Activated CD4-positive, alpha-beta T cell treated with anti-CD3 and anti-CD28 coated beads, Interleukin-2, amount 50 U/mL, for 24 hours (primary cell): ENCODE measurements at places on chromosomes 2 and 18.

DNA sequence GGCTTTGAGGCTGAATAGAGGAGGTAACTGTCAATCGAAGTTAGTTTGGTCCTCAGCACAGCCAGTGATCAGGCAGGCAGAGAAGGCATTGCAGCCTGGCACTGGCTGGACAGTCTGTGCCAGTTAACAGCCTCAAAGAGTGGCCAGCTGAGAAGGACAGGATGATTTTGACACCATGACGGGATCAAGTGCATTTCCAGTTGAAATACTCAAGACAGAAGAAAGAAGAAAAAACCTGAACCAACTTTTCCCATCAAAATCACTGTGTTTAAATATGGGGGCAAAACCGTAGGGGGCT lies 96.7 kb upstream of the ZCCHC2 start:
- DNase-seq = no peak

DNA sequence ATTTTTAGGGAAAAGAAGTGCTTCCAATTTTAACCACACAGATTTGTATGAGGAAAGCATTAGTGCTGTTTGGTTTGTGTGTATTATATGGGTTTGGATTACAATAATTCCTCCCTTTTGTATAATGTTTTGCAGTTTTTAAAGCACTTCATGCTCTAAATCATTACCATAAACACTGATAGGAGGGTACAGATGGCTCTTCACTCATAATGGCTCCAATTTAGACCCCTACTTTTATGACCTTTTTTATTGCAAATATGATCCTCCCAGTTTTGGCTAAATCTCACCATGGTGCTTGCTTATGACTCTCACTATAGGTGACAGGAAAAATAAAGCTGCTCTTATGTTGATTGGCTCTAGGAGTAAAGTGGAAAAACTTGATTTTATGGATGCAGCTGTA lies 23.8 kb upstream of the TMEM17 start:
- no peak for DNase-seq

DNA sequence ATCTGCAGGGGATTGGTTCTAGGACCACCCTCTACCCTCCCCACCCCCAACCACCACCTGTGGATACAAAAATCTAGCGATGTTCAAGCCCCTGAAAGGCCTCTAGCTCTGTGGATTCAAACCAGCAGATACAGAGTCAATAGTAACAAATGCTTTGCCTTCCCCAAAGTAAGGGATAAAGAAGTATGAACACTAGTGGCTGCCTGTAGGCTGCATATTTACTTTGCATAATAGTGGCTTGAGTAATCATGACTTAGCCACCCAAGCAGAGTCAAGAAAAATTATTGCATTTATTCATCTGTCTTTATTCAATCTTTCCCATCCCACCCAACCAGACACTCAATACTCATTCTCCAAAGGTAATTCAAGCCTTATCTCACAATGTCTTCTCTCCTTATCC lies 43.8 kb downstream of the SOCS6 start:
- no peak for DNase-seq

DNA sequence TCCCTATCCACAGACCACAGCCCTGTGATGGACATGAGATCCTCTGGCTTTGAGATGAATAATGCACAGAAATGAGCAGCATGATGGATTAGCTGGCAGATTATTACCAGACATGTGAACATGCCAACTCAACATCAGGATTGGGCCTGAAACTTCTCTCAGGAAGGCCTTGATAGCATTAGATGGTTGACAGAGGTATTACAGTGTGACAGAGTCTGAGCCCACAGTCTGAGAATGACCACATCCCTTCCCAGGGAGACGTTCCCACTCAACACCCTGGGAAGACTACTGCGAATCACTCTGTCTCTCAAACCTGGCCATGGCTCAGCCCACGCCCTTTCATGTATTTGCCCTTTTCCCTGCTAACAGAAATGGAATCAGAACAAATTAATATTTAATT lies 66.9 kb downstream of the BCL11A start:
- no peak for DNase-seq

DNA sequence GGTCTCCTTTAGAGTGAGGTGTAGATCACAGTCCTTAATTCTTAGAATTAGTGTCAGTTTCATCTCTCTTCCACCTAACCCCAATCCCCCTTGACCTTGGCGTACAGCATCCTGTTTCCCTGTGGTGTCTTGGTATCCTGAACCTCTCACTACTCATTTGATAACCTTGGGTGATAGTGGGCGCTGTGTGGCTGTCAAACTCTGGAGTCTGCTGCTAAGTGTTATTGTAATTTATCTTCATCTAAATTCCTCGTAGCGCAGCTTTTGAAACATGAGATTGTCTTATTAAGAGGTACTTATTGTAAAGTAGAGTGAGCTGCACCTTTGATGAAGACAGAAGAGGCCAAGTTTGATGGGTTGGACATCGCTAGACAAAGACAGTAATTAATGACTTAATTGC lies 222.6 kb upstream of the SPRED2 start:
- DNase-seq = no peak

- DNase-seq = no peak
Observed at GRCh38 chr2:217478831-217479455, 523.9 kb downstream of the TNS1 start.

DNA sequence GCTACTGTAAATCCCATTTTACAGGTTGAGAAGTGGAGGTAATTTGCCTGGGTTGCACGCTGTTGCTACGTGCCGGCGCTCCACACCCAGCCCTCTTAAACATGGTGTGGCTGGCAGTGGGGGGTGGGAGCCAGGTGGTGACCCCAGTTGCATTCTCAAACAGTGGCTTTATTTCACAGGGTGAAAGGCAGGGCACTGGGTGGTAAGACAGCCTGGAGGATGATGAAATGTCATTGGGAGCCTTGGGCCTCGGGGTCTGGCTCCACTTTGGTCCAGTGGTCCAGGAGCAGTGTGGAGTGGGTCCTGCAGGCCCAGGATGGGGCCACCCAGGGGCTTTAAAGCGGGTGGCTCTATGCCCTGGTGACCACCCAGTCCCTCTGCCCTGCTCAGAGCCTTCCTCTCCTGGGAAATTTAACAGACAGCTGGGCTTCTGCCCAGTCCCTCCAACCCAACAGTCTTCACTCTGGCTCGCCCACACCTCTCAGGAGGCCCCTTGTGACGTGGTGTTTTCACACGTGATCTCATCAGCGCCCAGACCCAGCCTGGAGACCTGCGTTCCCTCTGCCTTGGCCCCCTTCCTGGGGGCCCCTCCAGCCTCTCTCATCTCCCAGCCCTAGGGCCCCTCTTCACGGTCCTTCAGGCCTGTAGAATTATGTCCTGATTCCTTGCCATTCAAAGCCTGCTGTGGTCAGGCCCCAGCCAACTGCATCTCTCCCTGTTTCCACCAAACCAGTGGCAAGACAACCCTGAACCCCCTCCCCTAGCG lies 92.5 kb downstream of the INHBB start:
- no peak for DNase-seq

- DNase-seq = no peak
Observed at GRCh38 chr2:3266925-3267867, 110.4 kb downstream of the EIPR1 start.

DNA sequence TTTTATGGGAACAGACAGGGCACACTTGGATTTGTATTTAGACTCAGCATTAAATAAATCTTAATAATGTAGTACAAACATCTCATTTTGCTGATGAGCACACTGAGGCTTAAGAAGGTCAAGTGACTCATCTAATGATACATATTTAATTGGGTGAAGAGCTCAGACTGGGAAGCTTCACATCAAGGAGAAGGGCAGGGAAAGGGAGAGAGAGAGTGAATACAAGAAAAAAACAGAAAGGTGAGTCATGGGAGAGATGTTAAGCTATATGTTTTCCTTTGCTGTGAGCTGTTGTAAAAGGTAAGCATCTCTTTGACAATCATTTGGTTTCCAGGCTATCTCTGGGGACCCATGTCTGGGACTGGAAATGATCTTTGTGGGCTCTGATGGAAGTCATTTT lies 277.8 kb downstream of the SETBP1 start:
- DNase-seq = no peak

DNA sequence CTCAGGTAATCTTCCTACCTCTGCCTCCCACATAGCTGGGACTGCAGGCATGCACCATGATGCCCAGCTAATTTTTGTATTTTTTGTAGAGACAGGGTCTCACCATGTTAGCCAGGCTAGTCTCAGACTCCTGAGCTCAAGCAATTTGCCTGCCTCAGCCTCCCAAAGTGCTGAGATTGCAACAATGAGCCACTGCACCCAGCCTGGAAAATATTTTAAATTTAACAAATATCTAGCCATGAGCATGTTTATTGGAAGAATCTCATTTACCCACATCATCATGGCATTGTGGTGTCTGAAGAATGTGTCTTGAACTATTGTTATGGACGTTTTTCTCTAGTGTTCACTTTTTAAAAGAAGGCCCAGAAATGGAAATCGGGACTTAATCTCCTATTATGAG lies 231.8 kb downstream of the MBD5 start:
- DNase-seq = no peak

GRCh38 chr2:191374366-191374765 lies 129.2 kb downstream of the MYO1B start:
- DNase-seq = no peak

- no peak for DNase-seq
Observed at GRCh38 chr2:95312543-95313201, 15.5 kb downstream of the KCNIP3 start.

- DNase-seq = no peak
Observed at GRCh38 chr2:200985799-200986198, 22.3 kb upstream of the ORC2 start.

DNA sequence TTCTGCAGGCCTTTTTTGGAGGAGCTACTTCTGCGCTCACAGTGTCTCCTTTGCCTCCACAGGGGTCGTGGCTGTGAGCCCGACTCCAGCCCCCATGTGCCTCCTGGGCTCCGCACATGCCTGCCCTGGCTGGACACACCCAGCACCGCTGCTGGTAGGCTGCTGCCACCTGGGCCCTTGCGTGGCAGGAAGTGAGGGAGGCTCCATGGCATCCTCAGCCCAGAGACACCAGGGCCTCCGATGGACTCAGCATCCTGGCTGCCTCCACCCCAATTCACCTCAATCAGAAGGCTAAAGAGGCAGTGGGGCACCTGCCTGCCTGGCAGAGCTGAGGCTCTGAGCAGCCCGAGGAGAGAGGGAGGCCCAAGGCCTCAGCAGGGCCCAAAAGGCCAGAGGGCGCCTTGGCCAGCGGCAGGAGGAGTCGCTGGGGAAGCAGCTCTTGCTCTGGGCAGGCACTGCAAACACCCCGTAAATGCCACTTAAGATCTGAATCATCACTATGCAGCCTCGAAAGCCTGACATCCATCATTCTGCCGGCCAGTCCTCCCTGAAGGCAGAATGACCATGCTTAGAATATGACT lies 68.3 kb upstream of the OTOS start:
- DNase-seq = no peak

DNA sequence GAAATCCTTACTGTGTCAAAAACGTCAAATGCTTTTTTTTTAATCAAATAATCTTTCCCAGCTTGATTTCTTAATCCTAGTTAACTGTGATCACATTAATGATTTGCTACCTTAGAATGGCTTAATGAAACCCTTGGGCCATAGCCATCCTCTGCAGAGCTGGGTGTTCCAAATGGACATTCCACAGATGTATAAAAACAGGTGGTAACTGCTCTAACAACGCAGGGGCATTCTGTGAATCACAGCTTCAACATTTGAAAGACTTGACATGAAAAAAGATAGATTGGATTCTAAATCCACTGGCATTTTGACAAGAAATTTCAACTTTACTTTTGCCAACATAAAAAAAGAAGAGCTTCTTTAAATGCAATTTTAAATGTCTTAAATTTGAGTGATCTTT lies 69.8 kb upstream of the RASGRP3 start:
- no peak for DNase-seq

- no peak for DNase-seq
Observed at GRCh38 chr2:61018318-61018755, 282 bp upstream of the PUS10 start.

- no peak for DNase-seq
Observed at GRCh38 chr2:98008415-98008814, 12.7 kb upstream of the TMEM131 start.

- no peak for DNase-seq
Observed at GRCh38 chr18:371609-371982, 103.7 kb upstream of the THOC1 start.

DNA sequence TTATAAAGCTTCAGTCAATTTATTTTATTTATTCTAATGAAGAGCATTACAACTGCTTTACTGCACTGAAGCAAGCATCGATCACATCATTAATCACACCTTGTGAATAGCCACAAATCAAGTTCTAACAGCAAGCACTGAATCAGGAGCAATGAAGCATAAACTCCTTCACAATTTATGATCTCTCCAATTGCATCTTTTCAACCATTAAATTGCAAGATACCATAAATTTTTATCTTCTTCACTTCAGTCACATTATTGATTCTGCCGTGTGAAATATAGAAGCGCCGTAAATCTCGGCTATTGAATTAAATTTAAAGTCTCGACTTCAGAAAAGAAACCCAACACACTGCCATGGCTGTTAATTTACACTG lies 298.7 kb downstream of the CDCA7 start:
- DNase-seq = no peak

DNA sequence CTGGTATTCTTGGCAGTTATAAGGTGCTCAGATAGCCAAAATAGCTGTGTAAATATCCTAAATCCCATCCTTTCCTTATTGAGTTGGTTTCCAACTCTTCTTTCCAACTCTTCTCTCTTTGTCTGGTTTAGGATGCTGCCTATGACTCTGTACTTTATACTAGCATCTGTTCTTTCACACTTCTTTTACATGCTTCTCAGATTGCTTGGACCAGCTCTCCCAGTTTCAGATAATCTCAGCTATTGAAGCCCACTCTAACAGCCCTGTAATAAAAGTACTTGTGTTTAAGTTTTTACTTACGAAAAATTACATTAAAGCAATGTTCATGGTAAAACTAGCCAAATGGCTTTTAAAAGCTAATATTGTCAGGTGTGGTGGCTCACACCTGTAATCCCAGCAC lies 14.7 kb upstream of the LHCGR start:
- no peak for DNase-seq

- no peak for DNase-seq
Observed at GRCh38 chr18:11899063-11899462, 9.1 kb downstream of the MPPE1 start.

- DNase-seq = no peak
Observed at GRCh38 chr18:32974421-32975162, 201.8 kb upstream of the KLHL14 start.

GRCh38 chr2:65491381-65491905 lies 59.0 kb upstream of the SPRED2 start:
- no peak for DNase-seq

- DNase-seq = no peak
Observed at GRCh38 chr2:46196871-46197462, 100.2 kb upstream of the EPAS1 start.

GRCh38 chr18:47163241-47163640 lies 12.9 kb downstream of the IER3IP1 start:
- no peak for DNase-seq

- DNase-seq = no peak
Observed at GRCh38 chr18:78240627-78241252, 738.9 kb upstream of the SALL3 start.

DNA sequence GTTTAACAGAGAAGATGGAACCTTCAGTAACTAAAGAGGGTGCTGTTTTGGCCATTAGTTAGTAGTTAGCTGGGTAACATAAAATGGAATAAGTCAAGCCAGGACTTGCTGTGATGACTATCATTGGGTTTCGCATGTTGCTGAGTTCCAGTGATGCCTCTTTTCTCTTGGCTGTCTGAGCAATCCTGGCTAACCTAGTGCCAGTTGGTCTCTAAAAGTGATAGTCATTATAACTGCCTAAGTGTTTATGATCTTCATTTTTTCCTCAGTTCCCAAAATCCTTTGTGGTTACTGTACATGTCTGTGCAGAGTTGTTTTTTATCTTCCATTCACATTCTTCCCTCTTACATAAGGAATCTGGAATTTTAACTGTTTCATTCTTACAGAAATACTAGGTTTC lies 33.4 kb downstream of the WDR43 start:
- no peak for DNase-seq
